ENCODE measurements at places on chromosomes 11 and 22. TPM values are rescaled to one million over a fixed set of nuclear protein-coding genes. Genes with fewer than 3 reads are reported as not detected.

Gene PGA5
- not detected for total RNA-seq

- DNase-seq, result no peak
Measured at GRCh38 chr11:44313761-44314489, 4.0 kb upstream of the ALX4 start.

- DNase-seq, result no peak
Measured at GRCh38 chr11:125846188-125846587, 13.1 kb downstream of the PATE4 start.

Gene GRM5
- not detected for total RNA-seq

DNA sequence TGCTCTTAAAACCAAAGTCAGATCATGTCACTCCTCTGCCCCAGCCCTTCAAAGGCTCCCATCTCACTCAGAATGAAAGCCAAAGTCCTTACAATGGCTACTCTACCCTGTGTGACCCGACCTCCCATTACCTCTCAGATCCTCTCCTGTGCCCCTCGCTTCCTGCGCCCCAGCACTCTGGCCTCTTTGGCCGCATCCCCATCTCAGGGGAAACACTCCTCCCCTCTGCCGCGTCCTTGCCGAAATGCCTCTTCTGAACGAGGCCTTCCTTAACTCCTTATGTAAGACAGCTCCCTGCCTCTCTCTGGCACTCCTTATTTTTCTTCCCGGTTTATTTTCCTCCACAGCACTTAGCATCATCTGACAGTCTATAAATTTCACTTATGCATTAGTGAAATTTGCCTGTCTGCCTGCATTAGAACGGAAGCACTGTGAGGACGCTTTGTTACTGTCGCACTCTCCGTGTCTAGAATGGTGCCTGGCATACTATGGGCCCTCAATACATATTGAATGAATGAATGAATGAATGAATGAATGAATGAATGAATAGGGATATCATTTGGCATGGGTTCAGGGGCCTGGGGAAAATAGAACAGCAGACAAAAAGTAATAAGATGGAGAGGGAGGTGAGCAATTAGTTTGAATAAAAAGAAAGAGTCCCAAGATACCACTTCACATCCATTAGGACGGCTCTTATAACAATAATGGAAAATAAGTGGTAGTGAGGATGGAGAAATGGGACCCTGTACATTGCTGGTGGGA is 137.8 kb downstream of the CEP164 start:
- DNase-seq, result no peak

GRCh38 chr11:123586568-123586967 is 67.9 kb downstream of the SCN3B start:
- DNase-seq, result no peak

DNA sequence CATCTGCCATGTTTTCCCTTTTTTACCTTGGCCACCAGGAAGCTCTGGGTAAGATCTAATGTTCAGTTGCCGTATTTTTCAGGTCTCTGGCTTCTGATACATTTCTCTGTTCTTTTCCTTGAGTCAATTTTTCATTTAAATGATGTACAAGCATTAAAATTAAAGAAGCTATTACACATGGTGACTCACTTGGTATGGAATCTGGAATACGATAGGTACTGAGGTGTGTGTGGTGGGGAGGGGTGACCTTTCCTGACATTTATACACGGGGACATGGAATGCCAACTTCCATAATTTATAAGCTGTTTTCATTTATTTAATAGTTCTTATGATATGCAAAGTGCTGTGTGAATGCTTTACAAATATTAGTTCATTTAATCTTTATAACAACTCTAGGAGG is 47.8 kb upstream of the ALX4 start:
- DNase-seq, result no peak

Gene VSTM5
- total RNA-seq, result 2.4 TPM

- DNase-seq, result no peak
Measured at GRCh38 chr11:9509041-9509440, 48.2 kb downstream of the ZNF143 start.

GRCh38 chr11:45685964-45686537 is 20.6 kb upstream of the CHST1 start:
- DNase-seq, result no peak

DNA sequence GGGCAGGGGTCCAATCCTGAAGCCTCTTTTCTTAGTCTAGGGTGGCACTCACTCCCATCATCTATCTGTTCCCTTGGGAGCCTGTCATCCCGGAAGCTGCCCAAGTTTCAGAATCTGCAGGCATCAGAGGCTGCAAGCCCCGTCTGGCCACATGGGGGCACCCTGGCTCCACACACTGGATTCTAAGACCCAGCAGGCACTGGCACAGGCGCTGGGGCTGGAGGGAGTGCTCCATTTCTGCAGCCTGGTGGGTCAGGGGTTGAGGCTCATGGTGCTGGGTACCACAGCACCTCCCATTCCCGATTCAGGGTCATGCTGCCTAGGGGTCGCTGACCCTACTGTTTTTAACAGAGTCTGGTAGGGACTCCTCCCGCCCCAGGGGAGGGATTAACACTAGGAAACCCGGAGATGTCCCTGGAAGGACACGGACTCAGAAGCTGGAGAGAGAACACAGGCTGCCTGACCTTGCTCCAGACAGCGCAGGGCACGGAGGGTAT is 243.9 kb upstream of the SYN3 start:
- peak; percentile 85 for DNase-seq

DNA sequence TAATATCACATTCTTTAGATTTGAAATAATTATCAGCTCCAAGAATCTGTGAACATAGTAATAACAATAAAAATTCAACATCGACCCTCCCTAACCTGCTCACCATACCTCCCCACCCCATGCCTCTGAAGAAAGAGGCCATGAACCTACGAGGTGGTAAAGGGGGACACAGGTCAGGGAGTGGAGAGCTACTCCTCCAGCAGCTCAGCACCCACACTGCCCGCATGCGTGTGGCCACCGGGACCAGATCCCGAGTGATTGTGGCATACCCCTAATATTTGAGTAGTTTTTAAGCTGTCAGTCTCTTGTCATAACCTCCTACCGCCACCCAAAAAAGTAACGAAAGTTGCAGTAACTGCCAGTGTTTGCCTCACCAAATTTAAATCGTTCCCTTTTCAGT is 16.8 kb upstream of the ADSL start:
- no peak for DNase-seq

DNA sequence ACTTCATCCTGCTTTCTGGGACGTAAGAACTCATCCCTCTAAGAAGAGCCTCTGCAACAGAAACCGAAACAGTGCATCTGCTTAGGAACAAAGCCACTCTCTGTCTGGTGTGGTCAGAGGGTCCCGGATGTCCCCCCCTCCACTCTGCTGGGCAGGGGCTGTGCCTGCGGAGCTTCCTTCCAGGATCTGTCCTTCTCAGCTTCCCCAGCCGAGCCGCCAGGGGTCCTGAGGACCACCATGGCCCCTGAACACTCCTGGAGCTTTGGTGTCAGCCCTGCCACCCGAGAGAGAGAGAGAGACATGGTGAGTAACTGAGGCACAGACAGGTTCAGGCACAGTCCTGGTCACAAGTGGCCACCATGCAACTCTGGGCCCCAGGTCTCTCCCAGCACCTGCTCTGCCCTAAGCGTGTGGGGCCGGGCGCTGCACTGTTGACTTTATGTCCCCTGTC is 24.4 kb upstream of the MGAT3 start:
- no peak for DNase-seq

DNA sequence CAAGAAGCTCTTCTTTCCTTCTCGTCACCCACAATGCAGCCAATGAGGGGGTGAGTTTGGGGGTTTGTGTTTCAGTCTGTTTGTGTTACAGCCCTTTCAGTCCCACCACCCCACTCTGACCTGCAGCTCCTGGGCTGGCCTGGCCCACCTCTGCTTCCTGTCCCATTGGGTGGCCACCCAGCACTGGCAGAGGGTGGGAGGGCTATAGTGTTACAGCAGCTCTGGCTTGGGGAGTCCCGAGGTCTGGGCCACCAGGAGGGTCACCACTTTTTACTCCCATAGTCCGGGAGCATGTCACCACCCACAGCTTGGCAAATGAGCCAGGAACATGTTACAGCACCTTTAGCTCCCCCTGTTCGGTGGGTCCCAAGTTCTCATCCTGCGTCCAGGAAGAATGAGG is 1.7 kb upstream of the OR10S1 start:
- no peak for DNase-seq

GRCh38 chr11:108393046-108393445 is 74.3 kb downstream of the C11orf65 start:
- no peak for DNase-seq

Gene TPBGL
- 0.15 TPM for total RNA-seq

GRCh38 chr11:17386331-17387084 is 2.0 kb downstream of the KCNJ11 start:
- peak; percentile 58 for DNase-seq

- peak; percentile 38 for DNase-seq
Measured at GRCh38 chr22:21866833-21867527, 465 bp downstream of the MAPK1 start.

- DNase-seq, result no peak
Measured at GRCh38 chr22:49599691-49600455, 227.8 kb downstream of the BRD1 start.

- DNase-seq, result no peak
Measured at GRCh38 chr22:44994399-44995104, 15.3 kb downstream of the PHF21B start.

- no peak for DNase-seq
Measured at GRCh38 chr11:133191931-133192330, 340.4 kb downstream of the OPCML start.

- no peak for DNase-seq
Measured at GRCh38 chr22:48666620-48667019, 1161.1 kb downstream of the BRD1 start.

Gene LAMTOR1
- total RNA-seq, result 84.9 TPM

- DNase-seq, result no peak
Measured at GRCh38 chr11:44809283-44809682, 82.5 kb downstream of the TSPAN18 start.

Gene KLHL35
- 0.67 TPM for total RNA-seq

DNA sequence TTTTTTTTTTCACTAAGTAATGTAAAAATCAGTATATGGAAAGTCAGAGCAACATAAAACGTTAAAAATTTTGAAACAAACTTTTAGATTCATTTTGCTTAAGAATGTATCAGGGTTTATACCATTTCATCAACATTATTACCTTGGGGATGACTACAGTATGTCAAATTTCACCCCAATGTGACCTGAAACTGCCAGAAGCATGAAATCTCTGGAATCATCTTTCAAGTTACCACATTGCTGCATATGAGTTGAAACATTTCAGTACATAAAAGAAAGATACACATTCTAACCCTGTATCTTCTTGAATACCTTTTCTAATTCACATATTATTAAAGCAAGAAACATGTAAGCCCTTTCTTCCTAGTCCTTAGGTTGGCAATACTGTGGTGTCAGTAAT is 32.8 kb downstream of the MAML2 start:
- no peak for DNase-seq
